AG04450 (cell line): ENCODE measurements at places on chromosomes 12 and 14.

- DNase-seq: no peak
Measured at GRCh38 chr12:24773996-24774395, 174.9 kb downstream of the BCAT1 start.

- no peak for DNase-seq
Measured at GRCh38 chr12:24668563-24668962, 280.3 kb downstream of the BCAT1 start.

GRCh38 chr12:2053691-2054090 is 904 bp downstream of the CACNA1C start:
- DNase-seq: no peak

DNA sequence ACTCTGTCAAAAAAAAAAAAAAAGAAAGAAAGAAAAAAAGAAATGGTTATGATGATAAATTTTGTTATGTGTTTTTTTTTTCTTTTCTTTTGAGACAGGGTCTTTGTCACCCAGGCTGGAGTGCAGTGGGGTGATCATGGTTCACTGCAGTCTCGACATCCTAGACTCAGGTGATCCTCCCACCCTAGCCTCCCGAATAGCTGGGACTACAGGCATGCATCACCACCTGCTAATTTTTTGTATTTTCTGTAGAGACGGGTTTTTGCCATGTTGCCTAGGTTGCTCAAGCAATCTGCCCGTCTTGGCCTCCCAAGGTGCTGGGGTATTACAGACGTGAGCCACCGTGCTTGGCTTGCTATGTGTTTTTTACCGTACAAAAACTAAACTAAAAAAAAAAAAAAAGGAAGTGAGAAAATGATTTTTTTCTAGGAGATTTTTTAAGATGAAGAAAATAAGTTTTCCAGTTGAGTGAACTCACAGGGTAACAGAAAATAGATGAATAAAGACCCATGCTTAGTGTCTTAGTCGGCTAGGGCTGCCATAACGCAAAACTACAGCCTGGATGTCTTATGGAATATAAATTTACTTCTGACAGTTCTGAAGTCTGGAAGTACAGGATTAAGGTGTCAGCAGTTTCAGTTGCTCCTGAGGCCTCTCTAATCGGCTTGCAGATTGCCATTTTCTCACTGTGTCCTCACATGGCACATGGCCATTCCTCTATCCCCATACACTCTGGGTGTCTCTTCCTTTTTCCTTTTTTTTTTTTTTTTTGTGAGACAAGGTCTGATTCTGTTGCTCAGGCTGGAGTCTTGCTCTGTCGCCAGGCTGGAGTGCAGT is 13.2 kb upstream of the APOF start:
- DNase-seq: no peak

DNA sequence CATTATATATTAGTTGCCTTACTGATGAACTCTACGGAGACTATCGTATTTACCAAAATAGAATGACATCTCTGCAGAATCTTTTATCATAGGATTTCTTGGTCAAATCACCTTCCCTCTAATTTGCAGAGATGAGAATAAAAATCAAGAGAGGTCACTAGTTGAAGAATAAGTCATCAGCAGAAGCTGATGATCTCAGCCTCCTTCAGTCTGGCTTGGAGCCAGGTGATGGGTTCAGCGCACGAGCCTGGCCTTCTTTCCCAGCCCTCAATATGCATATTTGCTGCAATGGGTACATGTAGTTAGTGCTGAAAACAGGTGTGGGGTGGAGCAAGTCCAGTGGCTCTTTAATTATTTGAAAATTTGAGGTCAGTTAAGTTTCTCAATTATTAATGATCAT is 19.2 kb upstream of the EMP1 start:
- no peak for DNase-seq
